ENCODE measurements at places on chromosomes 16 and 17.
A peak's percentile ranks its signal among the peaks of the same experiment; 100 is the strongest.

DNA sequence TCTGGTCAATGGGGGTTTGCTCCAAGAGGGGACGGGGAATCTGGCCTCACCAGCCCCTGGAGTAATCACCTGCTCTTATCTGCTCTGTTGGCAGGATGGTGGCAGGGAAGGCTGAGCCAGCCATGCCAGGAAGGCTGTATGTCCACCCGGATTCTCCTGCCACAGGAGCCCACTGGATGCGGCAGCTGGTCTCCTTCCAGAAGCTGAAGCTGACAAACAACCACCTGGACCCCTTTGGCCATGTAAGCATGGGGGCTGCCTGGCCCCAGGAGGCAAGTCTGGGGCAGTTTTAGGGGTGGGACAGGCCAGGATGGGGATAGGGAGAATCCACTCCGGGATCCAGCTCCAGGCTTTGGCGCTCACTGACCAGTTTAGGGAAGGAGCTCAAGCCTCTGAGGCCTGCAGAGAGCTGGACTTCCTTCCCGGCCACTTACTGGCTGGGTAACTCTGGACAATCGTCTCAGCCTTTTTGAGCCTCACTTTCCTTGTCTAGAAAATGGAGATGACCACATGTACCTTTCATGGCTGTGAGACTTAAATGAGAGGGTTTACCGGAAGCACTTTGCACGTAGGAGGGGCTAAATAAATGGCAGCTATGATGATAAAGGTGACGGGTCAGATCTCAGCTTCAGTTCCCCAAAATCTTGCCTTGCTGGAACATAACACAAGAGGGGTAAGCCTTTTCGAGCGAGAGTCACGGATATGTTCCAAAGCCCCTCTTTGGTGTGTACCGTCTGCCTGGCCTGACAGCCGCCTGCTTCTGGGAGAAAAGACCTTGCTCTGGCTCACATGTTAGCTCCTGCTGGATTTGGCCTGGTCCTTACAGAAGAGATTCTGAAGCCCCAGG lies 15.4 kb downstream of the TBX4 start:
- no peak for DNase-seq

GRCh38 chr17:737561-738113 lies 5.2 kb downstream of the TLCD3A start:
- DNase-seq, result no peak

- DNase-seq, result no peak
Measured at GRCh38 chr16:53503991-53504663, 1.1 kb upstream of the AKTIP start.

DNA sequence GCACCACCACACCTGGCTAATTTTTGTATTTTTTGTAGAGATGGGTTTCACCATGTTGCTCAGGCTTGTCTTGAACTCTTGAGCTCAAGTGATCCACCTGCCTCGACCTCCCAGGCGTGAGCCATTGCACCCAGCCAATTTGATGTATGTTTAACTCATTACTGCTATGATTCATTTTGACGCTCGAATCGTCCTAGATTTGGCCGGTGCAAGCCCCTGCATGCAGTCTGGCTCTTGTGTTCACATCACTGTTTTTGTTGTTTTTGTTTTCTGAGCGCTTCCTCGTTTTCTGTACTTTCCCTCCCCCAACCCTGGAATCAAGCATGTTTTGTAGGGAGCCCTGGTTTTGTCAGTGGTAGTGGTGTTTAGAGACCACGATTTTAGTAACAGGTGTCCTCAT lies 7.8 kb upstream of the DUS1L start:
- DNase-seq, result no peak

- DNase-seq, result peak; percentile 60
Measured at GRCh38 chr16:88363239-88363891, 19.4 kb upstream of the ZNF469 start.

Measured in GM10248 (cell line).